Natural killer cell treated with Interleukin-12 subunit alpha and Interleukin-12 subunit beta and Interleukin-15 and Interleukin-18, amount 100 ng/mL, for 72 hours (primary cell): ENCODE measurements at places on chromosomes 7 and 10.

- DNase-seq, result no peak
Observed at GRCh38 chr10:13673156-13673555, 86.4 kb downstream of the PRPF18 start.

DNA sequence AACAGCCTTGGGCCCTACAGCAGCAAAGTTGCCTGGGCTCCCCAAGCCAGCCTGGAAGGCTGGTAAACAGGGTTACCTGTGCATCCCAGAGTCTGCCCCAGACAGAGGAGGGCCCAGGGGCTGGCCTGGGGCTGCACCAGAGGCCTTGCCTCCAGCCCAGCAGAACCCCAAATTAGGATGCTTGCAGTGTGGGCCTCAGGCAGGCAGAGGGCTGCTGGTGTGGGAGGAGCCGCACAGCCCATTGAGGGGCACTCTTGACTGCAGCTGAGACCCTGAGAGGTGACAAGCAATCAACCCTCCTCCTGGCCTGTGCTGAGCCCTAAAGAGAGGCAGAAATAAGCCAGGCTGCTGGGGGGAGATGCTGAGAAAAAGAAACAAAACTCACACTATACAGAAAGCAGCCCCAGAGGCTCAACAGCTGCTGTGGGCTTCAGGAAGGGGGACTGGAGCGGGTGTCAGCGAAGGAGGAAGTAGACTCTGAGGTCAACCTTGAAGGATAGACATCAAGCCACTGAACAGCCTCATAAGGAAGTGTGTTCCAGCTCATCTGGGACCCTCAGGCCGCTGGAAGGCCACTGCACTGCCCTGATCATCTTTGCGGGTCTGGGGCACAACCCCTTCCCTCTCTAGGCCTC is 6.6 kb downstream of the AIFM2 start:
- DNase-seq, result no peak

DNA sequence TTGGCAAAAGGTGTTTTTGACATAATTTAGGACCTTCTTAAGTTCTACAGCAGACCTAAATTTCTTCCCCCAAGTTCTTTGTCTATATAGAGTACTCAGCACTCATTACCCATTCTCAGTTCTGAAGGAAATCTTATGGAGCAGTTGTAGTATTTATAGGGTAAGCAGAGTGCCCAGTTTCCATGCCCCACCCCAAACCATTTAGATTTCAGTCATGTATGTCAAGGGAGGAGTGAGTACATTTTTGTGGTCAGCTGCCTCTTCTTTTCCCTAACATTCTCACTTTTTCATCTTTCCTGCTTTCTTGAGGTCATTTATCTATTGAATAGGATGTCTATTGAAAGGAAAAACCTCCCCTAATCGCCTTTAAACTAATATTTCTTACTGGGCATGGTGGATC is 83.3 kb downstream of the KAT6B start:
- no peak for DNase-seq

DNA sequence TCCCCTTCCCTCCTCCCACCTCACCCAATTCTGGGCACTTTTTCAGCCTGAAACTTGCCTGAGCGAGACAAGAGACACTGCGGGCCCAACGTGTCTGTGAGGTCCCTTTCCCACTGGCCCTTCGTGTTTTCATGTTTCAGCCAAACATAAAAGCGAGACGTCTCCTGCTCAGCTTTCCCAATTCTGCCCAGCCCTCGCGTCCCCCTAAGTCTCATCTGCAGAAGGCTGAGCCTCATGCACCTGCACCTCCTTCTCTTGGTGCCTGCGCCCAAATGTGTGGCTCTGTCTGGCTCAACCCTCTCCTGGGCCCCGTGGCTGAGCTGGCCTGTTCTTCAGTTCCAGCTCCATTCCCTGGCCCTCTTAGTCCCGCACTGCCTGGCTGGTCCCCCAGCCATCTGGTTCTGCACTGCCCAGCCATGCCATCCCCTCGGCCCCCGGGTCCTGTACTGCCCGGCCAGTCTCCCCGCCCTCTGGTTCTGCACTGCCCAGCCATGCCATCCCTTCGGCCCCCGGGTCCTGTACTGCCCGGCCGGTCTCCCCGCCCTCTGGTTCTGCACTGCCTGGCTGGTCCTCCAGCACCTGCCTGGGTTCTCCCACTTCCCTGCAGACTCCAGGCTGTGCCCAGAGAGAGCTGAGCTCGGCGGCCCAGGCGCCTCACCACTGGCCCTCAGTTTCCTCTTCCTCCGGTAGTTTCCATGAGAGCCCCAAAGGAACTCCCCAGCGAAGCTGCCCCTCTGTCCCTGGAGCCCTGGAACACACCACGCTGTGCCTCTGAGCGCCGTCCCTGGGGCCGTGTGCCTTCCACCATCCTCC is 224.1 kb downstream of the DNAJB6 start:
- DNase-seq, result peak; percentile 40

- DNase-seq, result no peak
Observed at GRCh38 chr10:5731559-5731958, 46.9 kb downstream of the TASOR2 start.

GRCh38 chr7:33903791-33904680 is 1.3 kb upstream of the BMPER start:
- no peak for DNase-seq

DNA sequence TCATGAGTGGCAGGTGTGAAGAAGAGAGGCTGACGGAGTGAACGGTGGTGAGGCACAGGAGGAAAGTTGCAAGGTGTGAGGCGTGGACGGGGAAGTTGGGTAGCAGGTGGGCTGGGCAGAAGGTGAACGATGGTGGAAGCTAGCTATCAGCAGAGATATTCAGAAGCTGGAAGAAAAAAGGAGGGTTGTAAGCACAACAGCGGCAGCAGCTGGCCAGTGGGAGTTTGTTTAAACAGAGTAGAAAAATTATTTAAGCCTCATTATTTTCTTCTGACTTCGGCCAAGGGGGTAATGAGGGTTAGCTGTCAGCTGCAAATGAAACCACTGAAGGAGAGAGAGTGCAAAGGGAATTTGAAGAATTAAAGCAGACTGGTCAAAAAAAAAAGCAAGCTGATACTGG is 62.1 kb upstream of the PRKAR2B start:
- DNase-seq, result no peak

GRCh38 chr10:46541735-46542566 is 14.5 kb downstream of the GPRIN2 start:
- DNase-seq, result peak; percentile 53

- no peak for DNase-seq
Observed at GRCh38 chr7:76273503-76273902, 29.0 kb upstream of the HSPB1 start.
